ENCODE measurements at places on chromosomes 13 and 19. TPM values are rescaled to one million over a fixed set of nuclear protein-coding genes. Genes with fewer than 3 reads are reported as not detected.
A peak's percentile ranks its signal among the peaks of the same experiment; 100 is the strongest.

Gene CYP4F8
- not detected for polyA plus RNA-seq

- peak; percentile 63 for DNase-seq
Observed at GRCh38 chr19:5718579-5719273, 1.2 kb downstream of the LONP1 start.

Gene FAM187B
- not detected for polyA plus RNA-seq

GRCh38 chr13:43758834-43759233 lies 27.9 kb downstream of the ENOX1 start:
- DNase-seq = no peak

- DNase-seq = peak; percentile 23
Observed at GRCh38 chr13:26442541-26442940, 114.9 kb upstream of the WASF3 start.

DNA sequence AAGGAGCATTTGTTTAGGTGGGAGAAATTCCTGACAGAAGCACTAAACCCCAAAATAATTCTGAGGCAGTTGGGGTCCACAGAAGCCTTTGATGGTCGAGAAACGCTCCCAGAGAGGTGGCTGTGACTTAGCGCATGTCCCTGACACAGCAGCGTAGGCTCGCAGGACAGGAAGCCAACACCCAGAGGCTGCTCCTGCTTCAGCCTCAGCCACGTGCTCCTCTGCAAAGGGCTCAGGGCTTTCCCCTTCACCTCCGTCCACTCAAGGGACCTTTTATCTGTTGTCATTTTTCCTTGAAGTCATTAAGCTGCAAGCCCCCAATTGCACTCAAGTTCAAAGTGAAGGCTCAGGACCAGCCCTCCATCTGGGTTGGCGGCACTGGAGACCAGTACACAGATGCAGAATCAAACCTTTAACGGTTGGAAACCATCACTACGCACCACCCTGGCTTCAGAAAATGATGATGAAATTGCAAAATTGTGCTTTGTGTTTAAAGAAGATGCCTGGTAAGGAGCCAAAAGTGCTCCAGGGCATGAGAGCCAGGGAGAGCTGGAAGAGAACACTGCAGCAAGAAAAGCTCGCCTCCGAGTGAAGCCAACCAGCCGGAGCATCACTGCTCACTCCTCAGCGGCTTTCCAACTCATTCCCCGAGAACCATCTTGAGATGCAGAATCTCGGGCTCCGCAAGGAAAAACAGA lies 219.6 kb downstream of the RAP2A start:
- DNase-seq = peak; percentile 15

DNA sequence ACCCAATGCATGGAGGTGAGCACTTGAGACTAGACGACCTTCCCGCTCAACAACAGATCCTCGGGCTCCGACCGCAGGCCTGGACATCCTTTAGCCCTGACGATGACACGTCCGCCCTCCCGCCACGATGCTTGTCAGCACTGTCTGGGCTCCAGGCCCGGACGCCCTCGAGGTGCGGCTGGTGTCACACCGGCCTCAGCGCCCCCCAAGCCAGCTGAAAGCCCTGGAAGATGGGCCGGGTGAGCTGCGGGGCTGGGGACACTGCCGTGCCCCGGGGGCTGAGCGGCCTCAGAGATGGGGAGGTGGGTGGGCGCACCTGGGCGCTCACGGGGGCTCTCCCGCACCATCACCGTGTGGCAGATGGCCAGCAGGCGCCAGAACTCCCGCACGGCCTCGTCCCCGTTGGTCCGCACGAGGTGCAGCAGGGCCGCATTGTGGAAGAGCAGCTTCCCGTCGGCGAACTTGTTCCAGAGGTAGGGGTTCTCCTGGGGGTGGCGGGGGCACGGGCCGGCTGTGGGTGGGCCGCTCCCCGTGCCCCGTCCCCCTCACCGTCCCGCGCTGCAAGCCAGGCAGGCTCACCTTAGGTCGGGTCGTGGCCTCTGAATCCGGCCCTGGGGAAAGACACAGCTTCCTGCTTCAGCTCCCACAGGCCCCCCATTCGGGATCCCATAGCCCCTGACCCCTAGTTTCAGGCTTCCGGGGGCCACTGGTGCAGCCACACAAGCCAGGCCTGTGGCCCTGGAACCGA lies 15.5 kb downstream of the ATP8B3 start:
- DNase-seq = no peak

Gene FPR3
- not detected for polyA plus RNA-seq

Gene ZNF613
- 8.4 TPM for polyA plus RNA-seq

- no peak for DNase-seq
Observed at GRCh38 chr13:39684531-39685137, 29.2 kb downstream of the COG6 start.

Data from AG04450 (cell line).